ENCODE measurements at places on chromosomes 12 and 14. TPM values are rescaled to one million over a fixed set of nuclear protein-coding genes. Genes with fewer than 3 reads are reported as not detected.

DNA sequence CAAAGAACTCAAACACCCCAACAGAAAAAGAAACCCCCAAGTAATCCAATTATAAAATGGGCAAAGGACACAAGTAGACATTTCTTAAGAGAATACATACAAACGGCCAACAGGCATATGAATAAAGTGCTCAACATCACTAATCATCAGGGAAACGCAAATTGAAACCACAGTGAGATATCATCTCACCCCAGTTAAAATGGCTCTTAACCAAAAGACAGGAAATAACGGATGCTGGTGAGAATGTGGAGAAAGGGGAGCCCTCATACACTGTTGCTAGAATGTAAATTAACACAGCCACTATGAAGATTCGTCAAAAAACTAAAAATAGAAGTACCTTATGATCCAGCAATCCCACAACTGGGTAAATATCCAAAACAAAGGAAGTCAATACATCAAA, 52.4 kb downstream of the CLMN start:
- no peak for DNase-seq

The LRIG3 gene
- total RNA-seq: 42.1 TPM

- DNase-seq: no peak
These were observed 1482.5 kb upstream of the TMEM132C start for GRCh38 chr12:126784328-126784921.

The ZDHHC22 gene
- not detected for total RNA-seq

The TXNDC16 gene
- total RNA-seq: 6.1 TPM

The GPR84 gene
- not detected for total RNA-seq

- no peak for DNase-seq
These were observed 181.0 kb upstream of the GRIP1 start for GRCh38 chr12:66859751-66860440.

The TAS2R20 gene
- not detected for total RNA-seq

GRCh38 chr14:103500148-103500990, 22.3 kb downstream of the CKB start:
- DNase-seq: no peak

- no peak for DNase-seq
These were observed 91.1 kb downstream of the FBXL14 start for GRCh38 chr12:1503281-1503711.
